ENCODE measurements at places on chromosomes 5 and 9.

DNA sequence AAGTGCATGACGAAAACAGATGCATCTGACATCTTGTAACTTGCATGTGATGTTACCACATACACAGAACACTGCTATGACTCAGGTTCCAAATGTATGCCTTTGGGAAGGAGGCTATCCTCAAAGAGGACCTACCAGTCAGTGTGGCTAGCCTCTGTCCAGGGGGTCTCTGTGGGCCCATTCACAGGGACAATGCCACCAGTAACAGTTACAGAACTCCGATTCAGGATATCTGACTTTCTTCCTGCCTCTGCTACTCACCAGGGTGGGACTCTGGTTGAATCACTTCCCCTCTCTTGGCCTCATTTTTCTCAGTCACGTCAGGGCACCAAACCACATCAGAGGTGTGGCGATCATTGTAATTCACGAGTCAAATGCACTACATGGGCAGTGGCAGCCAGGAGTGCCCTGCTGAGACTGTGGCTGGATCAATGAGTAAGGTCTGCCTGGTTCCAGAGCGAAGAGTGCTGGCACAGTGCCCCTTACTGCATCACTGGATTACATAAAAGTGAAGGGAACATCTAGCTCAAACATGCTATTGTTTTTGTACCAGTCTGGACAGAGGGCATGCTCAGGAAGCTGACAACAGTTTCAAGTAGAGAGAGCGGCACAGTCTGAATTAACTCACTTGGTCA lies 13.2 kb downstream of the ATOX1 start:
- peak; percentile 60 for DNase-seq

DNA sequence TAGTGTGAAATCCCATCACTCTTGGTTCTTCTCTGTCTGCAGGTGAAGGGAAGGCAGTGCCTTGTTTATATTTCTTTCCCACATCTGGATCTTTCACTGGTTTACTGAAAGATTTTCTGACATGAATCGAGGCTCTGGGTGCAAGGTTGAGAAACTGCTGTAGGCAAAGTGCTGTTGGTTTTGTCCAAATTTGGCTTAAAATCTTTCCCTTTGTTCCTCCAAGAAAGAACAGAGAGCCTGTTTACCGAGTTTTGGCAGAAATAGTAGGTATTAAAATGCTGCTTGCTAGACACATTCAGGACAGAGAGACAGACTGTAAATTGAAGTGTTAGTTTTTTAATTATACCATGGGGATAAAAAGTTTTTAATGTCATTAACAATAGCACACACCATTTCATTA lies 21.5 kb downstream of the SKP2 start:
- no peak for DNase-seq

GRCh38 chr5:154728939-154729588 lies 26.1 kb upstream of the LARP1 start:
- DNase-seq: no peak

DNA sequence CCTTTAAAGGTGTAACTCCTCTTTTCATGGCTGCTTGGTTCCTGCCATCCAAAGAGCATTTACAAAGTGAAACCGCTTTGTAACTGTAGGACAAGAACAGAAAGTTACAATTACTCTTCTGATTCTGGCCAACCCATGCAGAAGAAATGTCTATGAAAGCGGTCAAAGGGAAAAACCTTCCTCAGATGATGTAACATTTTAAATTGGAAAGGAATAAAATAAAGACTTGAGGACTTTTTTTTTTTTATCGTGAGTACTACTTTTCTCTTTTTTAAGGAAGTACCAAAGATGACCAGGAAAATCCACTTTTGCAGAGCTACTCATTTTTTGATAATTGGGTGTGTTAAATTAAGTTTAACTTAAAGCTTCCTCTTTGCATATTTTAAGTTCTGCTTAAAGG lies 13.0 kb upstream of the C9orf72 start:
- no peak for DNase-seq

DNA sequence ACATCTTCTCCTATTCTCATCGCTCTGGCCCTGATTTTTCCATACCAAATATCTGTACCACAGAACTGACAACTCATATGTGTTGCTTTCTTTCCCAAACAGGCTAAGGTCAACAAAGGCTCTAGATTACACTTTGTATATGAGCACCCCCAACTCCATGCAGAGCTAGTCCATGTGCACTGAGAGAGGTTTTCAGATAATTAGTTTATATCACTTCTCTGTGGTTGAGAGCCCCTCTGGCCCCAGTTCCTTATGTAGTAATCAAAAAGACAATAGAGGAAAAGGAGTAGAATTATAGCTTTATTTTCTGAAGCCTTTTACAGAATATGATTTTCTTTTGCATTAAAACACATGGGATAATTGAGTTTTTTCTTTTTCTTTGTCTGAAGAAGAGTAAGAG lies 120.0 kb downstream of the TRIO start:
- no peak for DNase-seq

DNA sequence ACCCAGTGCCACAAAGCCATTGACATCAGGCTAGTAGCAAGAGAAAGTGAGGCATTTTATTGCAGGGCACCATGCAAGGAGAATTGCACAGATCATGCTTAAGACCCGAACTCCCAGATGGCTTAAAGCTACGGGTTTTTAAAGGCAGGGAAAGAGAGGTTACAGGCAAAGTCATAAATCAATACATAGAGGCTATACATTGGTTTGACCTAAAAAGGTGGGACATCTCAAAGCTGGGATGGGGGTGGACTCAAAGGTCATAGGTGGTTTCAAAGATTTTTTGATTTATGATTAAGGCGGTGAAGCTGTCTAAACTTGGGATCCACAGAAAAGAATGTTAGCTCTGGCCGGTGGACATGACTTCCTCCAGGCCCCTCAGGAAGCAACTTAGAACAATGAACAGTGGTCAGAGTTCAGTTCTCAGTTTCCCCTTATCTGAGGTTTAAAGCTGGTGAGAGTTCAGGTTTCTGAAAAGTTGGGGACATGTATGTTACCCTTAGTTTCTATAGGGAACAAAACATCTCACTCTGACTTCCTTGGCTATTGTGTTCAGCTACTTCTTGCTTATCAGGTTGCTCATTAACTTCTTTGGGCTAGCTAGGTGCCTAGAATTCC lies 6.0 kb upstream of the RBM22 start:
- DNase-seq: no peak

- DNase-seq: no peak
Measured at GRCh38 chr9:70641631-70642030, 227.2 kb upstream of the KLF9 start.

DNA sequence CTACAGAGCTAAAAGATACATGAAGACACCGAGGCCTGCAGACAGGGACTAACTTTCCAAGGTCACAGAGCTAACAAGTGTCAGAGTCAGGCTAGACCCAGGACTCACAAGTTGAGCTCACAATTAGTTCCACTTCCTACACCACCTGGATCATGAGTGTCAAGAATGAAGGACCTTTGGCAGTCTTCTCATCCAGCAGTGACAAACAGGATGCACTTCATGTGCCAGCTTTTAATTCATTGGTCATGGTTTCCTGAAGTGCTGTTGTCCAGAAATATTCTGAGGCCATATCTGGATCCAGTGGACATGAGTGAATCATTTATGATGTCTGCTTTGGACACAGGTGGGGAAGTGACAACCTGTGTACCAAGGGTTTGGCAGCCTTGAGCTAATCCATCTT lies 77.4 kb downstream of the KCNIP1 start:
- no peak for DNase-seq

- DNase-seq: no peak
Measured at GRCh38 chr5:68420476-68421344, 205.2 kb downstream of the PIK3R1 start.

DNA sequence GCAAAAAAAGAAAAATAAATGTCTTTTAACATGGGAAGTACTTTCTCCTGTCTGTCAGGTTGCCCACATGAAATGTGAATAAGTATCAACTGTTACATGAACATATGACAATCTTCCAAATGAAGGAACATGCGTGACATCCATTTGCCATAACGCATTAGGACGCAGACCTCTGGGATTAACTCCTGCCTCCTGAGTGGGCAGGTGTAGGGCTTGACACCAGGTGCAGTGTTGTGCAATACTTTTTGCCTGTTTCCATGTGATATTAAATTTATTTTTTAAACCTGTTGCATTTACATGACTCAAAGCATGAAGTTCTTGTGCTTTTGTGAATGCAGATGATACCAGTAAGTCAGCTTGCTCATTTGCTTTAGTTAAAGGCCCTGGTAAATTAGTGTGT lies 8.7 kb upstream of the TMEM141 start:
- no peak for DNase-seq

GRCh38 chr5:151721812-151722391 lies 35.2 kb upstream of the SPARC start:
- DNase-seq: no peak

GRCh38 chr9:94623253-94623652 lies 16.1 kb downstream of the FBP1 start:
- peak; percentile 61 for DNase-seq

DNA sequence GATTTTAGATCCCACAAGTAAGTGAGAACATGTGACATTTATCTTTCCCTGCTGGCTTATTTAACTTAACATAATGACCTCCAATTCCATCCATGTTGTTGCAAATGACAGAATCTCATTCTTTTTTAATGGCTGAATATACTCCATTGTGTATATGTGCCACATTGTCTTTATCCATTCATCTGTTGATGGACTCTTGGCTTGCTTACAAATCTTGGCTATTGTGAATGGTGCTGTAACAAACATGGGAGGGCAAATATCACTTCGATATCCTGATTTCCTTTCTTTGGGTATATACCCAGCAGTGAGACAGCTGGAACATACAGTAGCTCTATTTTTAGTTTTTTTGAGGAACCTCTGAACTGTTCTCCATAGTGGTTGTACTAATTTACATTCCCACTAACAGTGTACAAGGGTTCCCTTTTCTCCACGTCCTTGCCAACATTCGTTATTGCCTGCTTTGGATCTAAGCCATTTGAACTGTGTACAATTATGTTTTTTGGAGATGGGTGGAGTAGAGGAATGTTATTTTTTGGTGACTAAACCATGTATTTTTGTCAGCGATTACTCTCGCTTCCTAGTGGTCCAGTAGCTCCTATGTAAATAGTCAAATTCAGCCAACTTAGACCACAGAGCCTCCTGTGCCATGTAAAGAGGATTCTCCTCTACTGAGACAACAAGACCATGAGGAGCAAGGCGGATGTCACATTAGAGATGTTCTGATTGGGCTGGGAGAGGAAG lies 60.6 kb downstream of the TNFSF15 start:
- DNase-seq: no peak

- peak; percentile 46 for DNase-seq
Measured at GRCh38 chr9:4866239-4866969, 73.7 kb downstream of the RCL1 start.

DNA sequence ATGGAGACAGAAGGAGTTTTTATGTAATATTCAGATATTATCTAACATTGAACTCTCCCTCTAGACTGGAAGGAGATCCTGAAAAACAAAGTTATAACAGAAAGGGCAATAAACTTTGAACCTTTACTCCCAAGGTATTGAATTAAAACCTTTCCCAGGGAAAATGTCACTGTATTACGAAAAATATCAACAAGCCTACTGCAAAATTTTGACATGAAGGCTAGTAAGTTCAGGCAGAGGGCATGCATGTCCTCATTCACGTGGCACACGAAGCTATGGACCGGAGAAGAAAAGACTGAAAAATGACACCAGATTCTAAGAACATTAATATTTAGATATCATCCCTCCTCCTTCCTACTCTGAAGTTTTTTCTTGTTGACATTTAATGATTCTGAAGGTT lies 638.8 kb downstream of the LRRC70 start:
- DNase-seq: no peak

DNA sequence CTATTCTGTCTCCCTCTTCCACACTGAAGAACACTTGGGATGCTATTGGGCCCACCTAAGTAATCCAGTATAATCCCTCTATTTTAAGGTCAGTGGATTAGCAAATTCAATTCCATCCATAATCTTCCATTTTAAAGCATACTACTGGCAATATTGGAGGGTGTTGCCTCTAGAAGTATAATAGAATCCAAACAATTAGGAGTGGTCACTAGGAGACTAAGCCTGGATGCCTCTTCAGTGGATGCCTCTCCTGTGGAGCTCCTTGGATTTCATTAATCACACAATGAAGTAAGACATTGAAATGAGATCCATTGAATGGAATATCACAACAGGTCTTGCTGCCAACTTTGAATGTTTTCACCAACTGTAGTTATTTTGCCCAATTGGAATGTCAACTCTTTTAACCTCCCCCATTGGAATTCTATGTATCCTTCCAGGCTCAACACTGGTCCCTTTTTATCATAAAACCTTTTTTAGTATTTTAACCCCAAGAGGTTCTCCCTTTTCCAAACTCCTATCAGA lies 311.6 kb downstream of the PLK2 start:
- DNase-seq: no peak

DNA sequence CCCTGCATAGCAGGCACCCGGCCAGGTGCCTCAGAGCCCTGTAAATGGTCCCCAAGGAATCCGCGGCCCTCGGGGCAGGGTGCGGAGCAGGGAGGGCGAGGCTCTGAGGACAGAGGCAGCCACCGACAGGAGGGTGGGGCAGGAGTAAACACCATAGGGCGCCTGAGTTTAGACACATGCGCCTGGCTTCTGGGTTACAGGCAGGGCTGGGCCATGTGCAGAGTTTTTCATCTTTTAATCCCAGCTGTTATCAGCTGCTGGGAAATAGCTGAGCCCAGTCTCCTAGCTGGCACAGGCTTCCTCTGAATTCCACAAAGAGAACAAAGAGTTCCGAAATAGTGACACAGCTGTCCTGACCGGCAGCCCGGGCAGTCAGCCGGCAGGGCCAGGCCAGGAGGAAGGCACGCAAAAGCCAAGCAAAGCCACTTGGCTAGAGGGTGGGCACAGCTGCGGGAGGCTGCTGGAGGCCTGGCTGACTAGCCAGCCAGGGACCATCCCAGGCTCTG lies 98.9 kb upstream of the PHYKPL start:
- DNase-seq: no peak

DNA sequence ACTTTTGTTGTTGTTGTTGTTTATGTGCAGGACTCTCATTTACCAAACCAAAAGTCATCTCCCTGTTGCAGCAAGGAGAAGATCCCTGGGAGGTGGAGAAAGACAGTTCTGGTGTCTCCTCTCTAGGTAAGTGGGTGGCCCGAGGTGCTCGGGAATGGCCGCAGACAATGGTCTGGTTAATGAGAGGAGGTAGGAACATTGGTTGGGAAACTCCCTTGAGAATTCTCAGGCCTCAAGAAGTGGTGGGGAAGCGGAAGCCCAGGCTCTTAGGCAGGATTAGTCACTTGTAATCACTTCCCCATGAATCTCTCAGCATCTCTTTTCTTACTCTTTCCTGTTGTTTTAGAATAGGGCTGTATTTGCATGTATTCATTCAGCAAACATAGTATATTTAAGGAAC lies 7.2 kb downstream of the ZNF354B start:
- DNase-seq: no peak

GRCh38 chr5:56169281-56169680 lies 63.8 kb downstream of the ANKRD55 start:
- DNase-seq: no peak

- DNase-seq: no peak
Measured at GRCh38 chr5:36521838-36522745, 84.3 kb upstream of the SLC1A3 start.

DNA sequence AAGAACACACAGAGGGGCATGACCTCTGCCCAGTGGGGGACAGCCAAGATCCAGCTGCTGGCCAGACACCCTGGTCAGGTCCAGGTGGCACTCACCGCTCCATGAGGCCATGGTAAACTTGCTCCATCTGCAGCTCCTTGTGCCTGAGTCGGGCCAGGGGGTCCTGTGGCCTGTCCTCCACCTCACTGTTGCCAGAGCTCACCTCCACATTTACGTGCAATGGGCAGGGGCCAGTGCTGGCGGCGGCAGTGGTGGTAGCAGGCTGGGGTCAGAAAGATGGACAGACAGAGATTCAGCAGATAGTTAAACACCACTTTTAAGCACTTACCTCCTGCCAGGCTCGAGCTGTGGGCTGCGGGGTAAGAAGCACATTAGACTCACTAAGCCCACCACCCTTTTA lies 28.0 kb downstream of the AKNA start:
- DNase-seq: no peak

All from stimulated activated CD8-positive, alpha-beta memory T cell treated with anti-CD3 and anti-CD28 coated beads, Interleukin-4, amount 100 ng/mL, for 48 hours (primary cell).